ENCODE measurements at places on chromosomes 3 and 15.

DNA sequence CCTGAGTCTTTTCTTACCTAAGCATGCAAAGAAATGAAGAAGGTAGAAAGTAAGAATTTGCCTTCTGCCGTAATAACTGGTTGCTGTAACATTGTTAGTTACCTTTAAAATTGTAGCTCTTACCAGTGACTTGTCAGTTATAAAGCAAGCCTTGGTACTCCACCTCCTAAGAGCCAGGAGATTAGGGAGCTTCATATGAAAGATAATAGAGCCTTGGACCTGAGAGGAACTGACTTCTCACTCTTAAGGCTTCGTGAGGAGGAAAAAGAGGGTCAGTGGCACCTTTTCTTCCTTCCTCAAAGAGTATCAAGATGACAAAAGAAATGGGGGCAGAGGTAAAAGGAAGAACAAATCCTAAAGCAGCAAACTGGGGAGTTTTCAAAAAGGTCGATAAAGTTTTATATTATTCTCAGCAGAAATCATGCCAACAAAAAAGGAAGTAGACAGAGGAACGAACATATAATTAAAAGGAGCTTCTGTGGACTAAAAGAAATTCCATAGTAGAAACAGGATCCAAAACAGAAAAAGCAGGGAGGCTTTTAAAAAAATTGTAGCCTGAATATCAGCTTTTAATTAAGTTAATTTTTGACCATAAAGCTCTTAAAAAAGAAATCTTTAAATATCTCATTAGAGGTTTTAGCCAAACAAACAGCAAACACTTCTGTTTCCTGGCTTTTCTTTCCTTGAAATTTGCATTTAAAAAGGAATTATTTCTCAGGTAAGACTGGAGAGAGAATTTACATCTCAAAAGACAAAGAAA, 847.1 kb upstream of the ALCAM start:
- no peak for DNase-seq

- no peak for DNase-seq
Observed at GRCh38 chr3:58696093-58696492, 29.5 kb upstream of the FAM3D start.

DNA sequence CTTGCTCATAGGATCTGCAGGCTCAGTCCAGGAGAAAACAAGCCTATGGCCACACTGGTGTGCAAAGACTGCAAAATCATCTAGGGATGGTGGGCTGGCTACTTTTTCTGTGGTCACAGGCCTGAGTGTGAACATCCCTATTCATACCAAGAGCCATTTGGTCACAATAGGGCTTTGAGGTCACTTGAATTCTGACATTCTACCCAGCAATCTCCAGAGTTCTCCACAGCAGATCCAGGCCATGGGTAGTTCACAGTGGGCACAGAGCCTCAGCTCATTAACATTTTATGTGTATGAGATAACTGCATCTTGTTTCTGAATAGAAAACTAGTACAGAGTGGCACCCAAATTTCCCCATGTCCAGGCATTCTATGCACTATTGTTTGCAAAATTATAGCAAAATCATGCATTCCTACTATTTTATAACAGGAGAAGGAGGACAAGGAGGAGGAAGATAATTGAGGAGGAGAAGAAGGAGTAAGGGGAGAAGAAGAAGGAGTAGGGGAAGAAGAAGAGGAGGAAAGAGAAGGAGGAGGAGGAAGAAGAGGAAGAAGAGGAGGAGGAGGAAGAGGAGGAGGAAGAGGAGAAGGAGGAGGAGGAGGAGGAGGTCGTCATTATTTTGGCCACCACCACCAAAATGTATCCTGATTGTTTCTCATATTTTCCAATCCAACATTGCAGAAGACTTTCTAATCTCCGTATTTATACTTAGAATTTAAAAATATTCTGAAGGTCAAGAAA, 129.0 kb downstream of the SEMA6D start:
- no peak for DNase-seq

GRCh38 chr3:88142094-88142624, 7.6 kb upstream of the C3orf38 start:
- no peak for DNase-seq

GRCh38 chr3:2540115-2540514, 441.4 kb downstream of the CNTN4 start:
- no peak for DNase-seq

DNA sequence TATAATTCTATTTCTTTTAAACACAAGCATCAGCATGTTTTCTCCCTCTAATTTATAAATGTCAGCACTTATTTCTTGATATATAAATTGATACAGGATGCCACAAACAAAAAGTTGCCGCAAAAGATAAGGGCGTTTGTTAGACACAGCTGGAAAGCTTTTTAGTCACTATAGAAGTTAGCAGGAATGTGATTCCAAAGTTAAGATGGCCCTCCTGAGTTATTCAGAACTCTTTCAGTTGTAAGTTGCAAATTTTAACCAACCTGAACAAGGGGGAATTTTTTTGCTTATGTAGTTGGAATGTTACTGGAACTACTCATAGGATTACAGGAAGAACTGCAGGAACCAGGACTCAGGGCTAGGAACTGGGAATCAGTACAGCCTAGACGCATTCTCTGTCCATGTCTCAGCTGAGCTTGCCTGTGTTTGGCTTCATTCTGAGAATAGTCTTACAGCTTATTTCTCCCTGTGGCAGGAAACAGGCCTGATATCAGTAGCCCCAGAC, 166.3 kb downstream of the VGLL4 start:
- no peak for DNase-seq

GRCh38 chr3:83928903-83929302, 1029.9 kb upstream of the CADM2 start:
- no peak for DNase-seq

DNA sequence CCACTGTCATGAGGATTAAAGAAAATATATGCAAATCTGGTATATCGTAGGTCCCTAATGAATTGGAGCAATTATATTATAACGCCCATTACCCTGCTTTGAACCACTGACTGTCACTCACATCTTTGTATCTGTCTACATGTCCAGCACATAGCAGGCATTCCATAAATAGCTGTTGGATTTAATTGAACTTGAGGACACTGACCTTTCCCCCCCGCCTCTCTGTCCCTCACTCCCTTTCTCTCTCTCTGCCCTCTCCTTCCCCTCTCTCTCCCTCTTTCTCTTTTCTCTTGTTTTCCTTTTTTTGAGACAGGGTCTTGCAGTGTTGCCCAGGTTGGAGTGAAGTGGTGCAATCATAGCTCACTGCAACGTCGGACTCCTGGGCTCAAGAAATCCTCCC, 233.0 kb downstream of the CD47 start:
- DNase-seq, result no peak

DNA sequence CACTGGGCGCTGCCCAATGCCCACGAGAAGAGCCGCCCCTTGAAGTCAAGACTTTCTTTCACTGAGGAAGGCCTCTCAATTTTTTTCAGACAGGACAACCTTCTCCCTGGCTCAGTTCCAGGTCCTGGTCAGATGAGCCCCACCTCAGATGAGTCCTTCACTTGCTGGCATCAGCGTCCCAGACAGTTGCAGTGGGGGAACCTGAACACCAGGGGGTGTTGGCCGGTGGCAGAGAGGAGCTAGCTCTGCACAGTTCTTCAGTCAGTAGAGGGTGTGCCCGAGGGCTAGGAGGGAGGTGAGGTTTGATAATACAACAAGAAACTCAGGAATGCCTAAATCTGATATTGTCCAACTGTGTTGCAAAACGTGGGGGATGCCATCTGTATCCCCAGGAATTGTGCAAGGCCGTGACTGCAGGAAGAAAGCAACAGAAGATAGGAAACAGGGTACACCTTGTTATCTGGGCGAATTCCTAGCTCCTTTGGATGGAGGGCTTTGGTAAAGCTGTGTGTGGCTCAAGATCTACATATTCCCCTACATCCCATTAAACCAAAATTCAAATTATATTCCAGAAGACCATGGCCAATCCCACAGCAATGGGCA, 34.3 kb downstream of the CCR3 start:
- DNase-seq, result no peak

DNA sequence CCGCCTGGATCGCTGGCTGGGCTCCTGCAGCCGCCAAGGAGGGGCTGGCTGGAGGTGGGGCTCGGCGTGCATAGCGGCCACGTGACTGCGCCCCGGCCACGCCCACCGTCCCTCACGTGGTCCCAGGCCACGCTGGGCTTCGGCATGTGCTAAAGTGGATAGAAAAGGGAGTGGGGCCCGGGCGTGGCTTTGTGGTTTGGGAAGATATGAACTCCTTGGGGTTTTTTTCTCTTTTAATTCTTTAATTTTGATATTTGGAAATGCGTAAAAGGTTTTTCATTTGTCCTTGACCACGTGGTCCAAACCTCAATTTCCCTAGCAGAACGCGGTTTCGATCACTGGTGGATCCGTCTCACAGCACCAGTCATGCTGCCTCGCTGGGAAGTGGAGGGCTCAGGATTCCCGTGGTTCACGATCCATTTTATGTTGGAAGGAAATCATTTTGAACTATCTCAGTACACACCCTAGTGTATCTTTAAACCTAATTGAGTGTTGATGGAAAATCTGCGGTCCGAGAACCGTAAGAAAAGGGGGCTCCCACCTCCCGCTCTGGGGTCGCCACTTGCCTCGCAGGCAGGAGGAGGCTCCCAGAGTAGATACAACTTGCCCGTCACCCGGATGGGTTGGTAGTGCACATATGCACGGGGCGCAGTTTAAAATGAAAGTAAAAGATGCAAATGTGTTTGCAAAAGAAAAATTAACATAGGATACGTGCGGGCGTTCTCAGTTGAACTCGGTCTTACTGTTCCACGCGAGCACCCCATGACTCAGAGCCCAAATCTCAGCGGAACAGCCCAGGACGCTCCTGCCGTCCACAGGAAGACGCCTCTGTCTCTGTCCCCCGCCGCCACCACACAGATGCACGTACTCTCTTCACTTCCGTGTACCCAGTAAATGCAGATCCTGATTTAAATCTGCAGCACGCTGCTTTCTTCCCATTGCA, 141.9 kb downstream of the PGPEP1L start:
- peak; percentile 29 for DNase-seq

- no peak for DNase-seq
Observed at GRCh38 chr3:4943549-4943948, 35.7 kb upstream of the BHLHE40 start.

All from esophagus squamous epithelium (tissue), 5 donors.